ENCODE measurements at places on chromosomes 3 and 15.

DNA sequence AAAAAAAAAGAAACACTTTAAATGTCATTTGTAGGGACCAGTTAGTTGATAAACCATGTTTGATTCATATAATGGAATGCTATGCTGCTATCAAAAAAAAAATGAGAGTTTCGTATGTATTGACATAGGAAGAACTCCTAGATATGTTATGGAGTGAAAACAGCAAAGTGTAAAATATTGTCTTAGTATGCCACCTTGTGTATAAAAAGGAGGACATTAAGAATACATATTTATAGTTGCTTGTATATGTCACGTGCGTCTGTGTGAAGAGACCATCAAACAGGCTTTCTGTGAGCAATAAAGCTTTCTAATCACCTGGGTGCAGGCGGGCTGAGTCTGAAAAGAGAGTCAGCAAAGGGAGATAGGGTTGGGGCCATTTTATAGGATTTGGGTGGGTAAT is 39.5 kb downstream of the KBTBD8 start:
- DNase-seq: no peak

GRCh38 chr3:124615896-124616543 is 114.2 kb upstream of the UMPS start:
- no peak for DNase-seq

DNA sequence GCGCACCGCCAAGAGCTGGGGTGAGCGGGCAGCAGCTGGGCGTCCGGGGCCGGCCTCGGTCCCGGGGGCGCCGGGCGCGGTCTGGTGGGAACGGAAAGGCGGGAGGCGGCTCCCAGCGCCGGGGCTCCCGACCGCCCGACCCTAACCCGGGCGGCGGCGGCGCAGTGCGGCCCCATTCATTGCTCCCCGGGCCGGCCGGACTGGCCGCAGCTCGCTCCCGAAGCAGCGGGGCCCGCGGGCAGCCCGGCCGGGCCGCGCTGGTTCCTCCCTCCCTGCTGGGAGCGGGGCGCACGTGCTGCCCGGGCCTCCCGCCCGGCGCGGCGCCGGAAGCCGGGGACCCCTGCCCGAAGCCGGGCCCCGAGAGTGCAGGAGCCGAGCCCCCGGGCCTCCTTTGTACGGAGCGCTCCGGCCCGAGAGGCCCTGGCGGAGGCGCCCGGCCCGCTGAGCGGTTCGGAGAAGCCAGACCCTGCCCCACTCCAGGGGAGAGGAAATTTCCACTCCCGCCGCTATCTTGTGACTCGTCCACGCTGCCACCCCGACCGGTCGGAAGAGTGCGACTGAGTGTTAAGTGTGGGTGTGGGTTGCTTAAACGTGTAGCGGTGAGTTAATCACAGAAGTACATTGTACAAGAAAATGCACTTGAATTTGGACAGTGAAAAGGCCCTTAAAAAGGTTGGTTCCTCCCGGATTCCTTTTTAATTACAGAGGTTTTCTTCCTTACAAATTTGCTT is 613 bp downstream of the ATP1B3 start:
- peak; percentile 43 for DNase-seq

GRCh38 chr15:88223084-88223483 is 33.5 kb downstream of the NTRK3 start:
- no peak for DNase-seq

- DNase-seq: no peak
Observed at GRCh38 chr3:81068546-81068945, 692.9 kb downstream of the GBE1 start.

GRCh38 chr3:136932523-136932922 is 25.3 kb upstream of the IL20RB start:
- no peak for DNase-seq

DNA sequence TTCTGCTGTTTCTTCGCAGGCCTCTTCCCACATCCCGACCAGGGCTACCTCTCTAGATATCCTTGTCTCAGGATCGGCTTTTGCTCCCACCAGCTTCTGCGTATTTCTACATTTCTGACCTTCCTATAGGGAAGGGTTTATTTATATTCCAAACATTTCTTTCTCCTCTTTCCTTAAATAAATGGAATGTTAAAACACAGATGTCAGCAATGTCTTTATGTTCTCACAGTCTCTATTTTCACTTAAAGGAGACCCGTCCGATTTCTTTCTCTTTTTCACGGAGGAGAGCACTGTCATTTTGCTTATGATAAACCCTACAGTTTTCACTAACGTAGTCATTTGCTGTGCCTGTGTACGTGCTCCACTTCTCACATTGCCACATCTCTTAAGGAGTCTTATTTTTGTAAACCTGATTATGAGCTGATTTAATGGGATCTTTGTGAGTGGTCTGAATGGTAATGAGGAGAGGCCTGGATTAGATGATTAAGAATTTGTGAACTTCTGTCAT is 630 bp downstream of the KIF15 start:
- DNase-seq: no peak

- DNase-seq: no peak
Observed at GRCh38 chr15:91917686-91918360, 64.3 kb downstream of the SLCO3A1 start.

DNA sequence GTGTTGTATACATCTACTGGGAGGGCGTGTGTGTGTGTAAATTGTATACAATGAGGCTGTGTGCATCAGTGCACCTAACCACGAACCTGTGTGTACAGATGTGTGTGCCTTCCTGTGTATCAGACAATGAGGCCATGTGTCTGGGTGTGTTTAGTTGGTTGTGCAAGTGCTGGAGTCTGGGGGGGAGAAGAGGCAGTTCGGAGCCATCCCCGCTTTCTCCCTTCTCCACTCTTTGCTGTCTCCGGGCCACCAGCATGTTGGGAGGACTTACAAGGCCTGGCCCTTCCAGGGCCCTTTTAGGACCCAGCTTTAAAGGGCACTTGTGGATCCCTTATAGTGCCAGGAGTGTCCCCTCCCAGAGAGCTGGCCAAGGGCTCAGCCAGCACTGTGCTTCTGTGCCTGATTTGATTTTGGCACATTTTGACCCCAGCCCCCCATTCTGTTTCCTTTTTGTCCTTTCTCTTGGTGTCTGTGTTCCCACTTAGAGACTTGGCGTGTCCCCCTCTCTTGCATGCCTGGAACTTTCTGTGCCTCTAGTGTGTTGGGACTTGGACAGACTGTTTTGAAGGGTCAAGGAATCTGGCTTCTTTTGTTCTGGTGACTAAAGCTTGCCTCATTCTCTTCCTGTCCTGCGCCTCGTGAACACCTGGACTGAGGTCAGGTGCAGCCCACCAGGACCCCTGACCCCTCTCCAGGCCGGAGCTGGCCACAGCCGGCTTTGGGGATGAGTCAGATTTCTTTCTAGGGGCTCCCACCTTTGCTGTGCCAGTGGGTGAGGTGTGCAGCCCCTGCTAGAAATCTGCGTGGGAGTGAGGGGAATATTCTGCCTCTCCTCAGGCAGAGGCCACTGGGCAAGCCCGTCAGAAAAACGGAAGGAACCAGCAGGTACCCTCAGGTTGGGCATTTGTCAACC is 1.5 kb downstream of the CTDSPL start:
- DNase-seq: peak; percentile 37

DNA sequence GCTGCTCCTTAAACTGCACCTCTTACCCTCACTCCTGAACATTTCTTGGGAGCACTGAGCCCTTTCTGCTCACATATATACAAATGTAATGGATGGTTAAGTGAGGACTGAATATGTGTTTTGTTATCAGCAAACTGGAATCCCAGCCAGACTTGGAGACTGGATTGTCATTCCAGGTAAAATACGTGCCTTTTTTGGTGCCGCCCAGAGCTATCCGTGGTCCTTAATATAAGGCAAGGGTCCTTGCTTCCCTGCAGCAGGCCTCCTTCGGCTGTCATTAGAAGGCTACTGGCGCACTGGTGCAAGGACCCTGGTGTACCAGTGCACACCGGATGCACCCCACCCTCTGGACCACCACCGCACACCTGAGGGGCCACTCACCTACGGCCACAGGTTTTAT is 1.1 kb upstream of the GABRB3 start:
- peak; percentile 70 for DNase-seq

- peak; percentile 16 for DNase-seq
Observed at GRCh38 chr3:99753268-99753975, 64.2 kb upstream of the CMSS1 start.

GRCh38 chr3:47961815-47962606 is 54.2 kb downstream of the MAP4 start:
- DNase-seq: peak; percentile 77

DNA sequence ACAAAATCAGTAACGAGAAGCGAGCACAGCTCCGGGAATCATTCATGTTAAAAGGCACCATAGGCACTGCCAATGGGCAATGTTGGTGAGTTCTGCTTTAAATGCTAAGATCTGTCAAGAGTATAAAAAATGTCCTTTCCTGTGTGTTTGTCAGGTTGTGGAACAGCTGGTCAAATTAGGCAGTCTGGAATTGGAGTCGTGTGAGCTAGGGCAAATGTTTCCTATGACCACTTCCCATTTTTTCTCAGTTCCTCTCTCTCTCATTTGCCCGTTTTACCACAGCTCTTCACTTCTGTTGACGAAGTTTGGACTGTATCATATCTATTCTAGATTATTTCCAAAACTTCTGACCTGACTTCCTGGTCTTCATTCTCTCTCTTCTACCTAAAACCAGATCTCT is 60.8 kb upstream of the GOLIM4 start:
- no peak for DNase-seq

- peak; percentile 71 for DNase-seq
Observed at GRCh38 chr15:51621936-51622603, 501 bp downstream of the DMXL2 start.

DNA sequence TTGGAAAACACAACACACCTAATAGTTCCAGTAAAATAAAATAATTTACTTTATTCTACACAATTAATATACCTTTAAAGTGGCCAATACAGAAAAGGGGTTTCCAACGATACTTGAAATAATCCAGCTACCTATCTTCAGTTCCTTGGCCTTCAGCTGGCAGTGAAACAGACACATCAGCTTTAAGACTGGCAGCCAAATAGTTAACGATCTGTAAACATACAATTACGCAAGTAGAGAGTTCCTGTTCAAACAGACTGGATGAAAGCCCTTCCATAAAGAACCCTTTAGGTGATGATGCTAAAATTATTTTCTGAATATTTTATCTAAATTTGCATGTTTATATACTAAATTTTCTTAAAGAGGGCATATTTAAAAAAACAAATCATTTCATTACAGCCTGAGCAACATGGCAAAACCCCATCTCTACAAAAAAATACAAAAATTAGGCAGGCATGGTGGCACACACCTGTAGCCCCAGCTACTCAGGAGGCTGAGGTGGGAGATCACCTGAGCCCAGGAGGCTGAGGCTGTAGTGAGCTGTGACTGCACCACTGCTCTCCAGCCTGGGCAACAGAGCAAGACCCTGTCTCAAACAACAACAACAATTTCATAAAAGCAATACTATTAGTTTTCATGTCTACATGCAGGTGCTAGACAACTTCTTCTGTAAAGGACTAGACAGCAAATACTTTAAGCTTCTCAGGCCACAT is 12.9 kb downstream of the DYNC1LI1 start:
- no peak for DNase-seq

GRCh38 chr15:74464216-74464615 is 3.3 kb upstream of the UBL7 start:
- DNase-seq: no peak

- DNase-seq: no peak
Observed at GRCh38 chr3:85662462-85662861, 703.7 kb downstream of the CADM2 start.

- no peak for DNase-seq
Observed at GRCh38 chr3:164459521-164460151, 618.7 kb downstream of the SI start.

DNA sequence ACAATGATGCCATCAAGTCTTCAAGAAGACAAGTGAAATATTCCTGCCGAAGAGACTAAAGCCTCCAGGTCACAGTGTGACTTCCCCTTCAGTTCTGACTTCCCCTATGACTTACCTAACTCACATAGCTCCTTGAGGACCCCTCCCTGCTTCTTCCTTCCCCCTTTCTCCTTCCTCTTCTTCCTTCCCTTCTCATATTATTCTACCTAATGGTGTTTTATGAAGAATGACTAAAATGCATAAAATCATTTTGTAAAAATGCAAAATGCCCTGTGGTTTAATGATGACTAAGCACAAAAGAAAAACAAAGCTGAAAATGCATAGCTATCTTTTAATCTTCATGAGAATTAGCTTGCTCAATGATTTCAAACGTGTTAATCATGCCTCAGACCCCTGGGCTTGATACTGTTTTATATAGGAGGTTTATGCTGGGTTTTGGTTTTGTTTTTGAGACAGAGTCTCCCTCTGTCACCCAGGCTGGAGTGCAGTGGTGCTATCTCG is 26.1 kb upstream of the TM4SF4 start:
- DNase-seq: no peak

- DNase-seq: no peak
Observed at GRCh38 chr3:72995337-72995736, 1.3 kb upstream of the PPP4R2 start.

- DNase-seq: no peak
Observed at GRCh38 chr3:23991306-23991682, 46.2 kb downstream of the NR1D2 start.

GRCh38 chr3:190886945-190887344 is 24.5 kb upstream of the GMNC start:
- DNase-seq: no peak

DNA sequence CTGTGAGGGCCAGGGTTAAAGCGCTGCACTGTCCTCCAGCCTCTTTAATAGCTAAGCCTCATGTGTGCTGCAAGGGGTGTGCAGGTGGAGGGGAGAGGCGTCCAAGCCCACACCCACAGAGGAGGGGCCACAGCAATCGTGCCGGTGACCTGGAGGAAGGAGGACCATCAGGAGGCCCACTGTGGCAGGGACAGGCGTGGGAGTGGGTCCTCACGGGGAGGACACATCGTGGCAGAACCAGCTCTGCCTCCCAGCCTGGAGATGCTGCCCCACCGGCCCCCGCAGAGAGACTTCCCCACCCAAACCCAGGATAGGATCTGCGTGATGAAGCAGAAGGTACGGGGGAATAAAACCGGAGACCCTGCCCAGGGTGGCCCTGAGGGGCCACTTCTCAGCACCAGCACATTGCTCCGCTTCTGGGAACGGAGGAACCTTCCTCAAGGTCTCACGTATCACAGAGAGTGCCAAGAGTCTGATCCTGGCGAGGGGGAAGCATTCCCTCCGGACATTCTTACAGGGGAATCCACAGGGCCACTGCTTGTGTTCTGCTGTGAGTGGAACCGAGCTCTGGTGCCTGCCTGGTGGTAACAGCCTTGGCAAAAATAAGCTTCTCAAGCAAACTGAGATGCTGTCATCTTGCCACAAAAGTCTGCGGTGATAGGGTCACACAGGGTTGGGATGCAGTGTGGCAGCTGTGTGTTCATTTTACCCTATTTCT is 199.8 kb downstream of the XXYLT1 start:
- no peak for DNase-seq

DNA sequence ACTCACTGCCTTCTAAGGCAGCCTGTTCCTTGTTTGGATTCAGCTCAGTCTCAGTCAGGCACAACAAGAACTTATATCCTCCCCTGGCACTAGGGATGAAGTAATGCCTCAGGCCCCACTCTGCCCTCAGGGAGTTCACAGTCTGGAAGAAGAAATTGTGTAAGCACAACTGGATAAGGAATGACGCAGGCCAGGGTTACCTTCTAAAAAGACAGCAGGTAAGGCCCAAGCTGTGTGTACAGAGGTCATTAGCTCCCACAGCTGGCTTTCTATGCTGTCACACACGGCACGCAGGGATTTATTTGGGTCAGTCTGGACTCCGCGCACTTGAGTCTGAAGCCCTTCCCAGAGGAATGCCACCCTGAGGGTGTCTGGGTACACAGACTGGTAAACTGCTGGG is 82.9 kb downstream of the IQSEC1 start:
- peak; percentile 43 for DNase-seq

Measured in ELF-1 (cell line).